ENCODE measurements at places on chromosomes 16 and 17.

DNA sequence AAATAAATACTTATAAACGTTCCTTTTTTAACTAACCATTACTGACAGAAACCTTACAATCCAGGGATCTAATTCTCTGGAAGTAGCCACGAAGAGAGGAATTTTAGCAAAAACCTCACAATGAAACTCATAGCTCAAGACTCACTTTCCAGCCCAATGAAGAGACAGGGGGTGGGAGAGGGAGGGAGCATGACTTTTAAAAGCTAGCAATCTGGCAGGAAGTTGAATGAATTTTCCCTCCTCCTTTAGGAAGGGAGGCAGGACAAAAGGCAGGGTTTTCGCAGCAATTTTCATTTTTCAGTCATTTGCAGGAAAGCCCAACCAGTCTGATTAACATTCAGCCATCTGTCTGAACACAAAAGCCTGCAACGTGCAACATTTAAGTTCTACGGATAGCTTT lies 381.5 kb upstream of the PSMD7 start:
- DNase-seq: no peak

- no peak for DNase-seq
These were observed 570 bp upstream of the BCO1 start for GRCh38 chr16:81237942-81238295.

- no peak for DNase-seq
These were observed 62.1 kb downstream of the CFDP1 start for GRCh38 chr16:75371171-75371570.

DNA sequence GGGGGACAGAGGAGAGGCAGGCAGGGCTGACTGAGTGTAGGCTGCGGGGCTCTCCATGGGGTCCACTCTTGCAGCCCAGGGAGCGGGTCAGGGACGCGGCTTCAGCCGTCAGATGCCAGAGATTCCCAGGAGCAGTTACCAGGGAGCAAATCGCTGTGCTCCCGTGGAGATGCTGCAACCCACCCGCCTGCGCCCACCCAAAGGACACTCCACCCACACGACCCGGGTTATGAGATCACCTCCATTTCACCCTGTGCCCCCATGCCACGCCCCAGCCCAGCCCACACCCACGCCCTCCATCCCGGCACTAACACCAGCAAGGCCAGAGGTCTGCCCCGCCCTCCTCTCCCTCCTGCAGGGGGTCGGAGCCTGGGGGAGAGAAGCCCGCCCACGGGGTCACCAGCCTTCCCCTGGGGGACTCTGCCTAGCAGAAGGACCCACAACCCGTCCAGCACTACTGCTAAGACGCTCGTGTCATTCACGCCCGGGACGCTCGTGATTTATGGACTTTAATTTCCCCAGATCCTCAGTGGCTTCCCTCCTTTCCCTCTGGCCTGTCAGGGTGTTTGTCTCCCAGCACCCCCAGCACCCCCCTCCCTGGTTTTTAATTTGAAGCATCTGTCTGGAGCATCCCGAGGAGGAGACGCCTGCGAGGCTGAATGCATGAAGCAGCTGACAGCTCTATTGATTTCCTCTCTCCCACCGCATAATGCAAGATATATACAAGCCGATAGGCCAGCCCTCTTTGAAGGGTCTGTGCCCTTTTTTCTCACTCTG lies 6.7 kb upstream of the RPL38 start:
- no peak for DNase-seq

DNA sequence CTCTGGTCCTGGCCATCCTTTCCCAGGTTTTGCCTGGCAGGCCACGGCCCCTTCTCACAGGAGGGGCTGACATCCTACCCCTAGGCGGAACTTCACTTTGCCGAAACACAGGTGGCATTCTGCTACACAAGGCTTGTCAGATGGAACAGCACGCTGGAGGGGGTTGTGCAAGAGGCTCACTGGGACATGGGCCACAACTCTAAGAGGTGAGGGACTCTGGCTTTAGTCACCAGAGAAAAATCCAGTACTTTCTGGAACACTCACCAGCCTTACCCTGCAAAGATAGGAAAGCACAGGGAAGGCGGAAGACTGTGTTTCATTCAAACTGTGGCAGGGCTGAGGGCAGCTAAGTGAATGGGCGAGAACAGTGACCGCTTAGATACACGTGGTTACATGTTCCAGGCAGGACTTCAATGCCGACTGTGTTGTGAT lies 18.3 kb downstream of the CDC42EP4 start:
- DNase-seq: no peak

DNA sequence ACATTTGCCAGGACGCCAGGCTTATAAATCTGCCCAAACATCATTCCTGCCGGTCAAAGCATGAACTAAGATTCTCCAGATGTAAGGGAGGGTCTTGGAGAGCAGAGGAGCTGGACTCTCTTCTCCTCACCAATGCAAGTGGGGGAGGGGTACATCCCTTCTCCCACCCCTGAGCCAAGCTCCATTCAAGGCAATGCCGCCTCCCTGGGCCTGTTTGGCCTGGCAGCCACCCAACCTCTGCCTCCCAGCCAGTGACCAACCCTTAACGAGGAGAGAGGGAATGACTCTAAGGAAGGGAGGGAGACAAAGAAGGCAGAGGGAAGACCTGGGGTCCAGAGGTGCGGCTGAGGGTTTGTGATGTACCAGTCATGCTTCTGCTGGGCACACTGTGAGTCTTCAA lies 13.8 kb downstream of the C17orf50 start:
- DNase-seq: no peak

DNA sequence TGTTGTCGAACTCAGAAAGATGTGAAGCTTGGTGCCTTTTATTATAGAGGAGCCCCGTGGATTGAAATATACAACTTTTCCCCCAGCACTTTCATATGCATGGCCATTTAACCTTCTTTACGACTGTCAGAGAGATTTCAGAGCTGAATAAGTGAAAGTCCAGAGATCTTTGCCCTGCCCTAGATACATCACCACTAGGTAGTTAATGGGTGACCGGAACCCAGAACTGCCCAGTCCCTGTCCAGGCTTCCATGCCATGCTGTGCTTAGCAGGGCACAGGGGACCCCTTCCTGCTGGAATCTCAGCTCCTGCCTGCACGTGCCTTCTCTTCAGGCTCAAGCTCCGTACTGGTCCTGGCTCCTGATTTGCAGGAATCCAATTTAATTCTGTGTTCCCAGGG lies 32.2 kb downstream of the SRL start:
- no peak for DNase-seq

Data from activated CD4-positive, alpha-beta memory T cell treated with anti-CD3 and anti-CD28 coated beads, Interleukin-2, amount 10 ng/mL, durations not matched to agents 7 days and 5 days (primary cell).